CD4-positive, alpha-beta memory T cell (primary cell): ENCODE measurements at places on chromosomes 13 and 19.
A peak's percentile ranks its signal among the peaks of the same experiment; 100 is the strongest.

DNA sequence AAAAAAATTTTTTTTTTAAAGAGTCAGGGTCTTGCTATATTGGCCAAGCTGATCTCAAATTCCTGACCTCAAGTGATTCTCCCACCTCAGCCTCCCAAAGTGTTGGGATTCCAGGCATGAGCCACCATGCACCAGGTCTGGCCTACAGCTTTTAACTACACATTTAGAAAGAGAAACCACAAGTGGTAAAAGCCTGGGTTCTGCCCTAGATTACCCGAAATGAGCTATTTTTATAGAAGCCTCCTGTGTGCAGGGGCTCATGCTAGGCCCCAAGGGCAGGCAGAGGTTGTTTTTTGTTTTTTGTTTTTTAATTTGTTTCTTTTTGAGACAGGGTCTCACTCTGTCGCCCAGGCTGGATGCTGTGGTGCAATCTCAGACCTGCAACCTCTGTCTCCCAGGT lies 14.0 kb upstream of the MYADM start:
- no peak for DNase-seq

- peak; percentile 11 for DNase-seq
Measured at GRCh38 chr13:95296326-95296925, 4.8 kb downstream of the ABCC4 start.

- no peak for DNase-seq
Measured at GRCh38 chr19:10004617-10005016, 5.7 kb downstream of the COL5A3 start.

DNA sequence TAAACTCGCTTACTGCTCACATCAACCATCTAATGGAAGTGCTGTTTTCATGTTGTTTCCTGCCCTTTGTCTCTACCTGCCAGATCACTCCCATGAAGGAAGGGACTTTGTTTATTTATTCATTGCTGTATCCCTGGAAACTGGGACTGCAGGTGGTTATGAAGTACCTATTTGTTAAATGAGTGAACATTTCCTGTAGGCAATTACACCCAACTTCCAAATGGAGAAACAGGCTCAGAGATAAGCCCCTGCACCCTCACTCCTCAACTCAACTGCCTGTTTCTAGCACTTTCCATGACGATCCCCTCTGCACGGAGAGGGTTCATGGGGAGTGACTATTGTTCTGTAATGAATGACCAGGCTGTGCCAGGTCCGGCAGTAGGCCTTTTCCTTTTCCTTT lies 1.9 kb upstream of the SELENOW start:
- DNase-seq, result no peak

GRCh38 chr13:60417734-60418133 lies 20.7 kb downstream of the TDRD3 start:
- DNase-seq, result no peak

DNA sequence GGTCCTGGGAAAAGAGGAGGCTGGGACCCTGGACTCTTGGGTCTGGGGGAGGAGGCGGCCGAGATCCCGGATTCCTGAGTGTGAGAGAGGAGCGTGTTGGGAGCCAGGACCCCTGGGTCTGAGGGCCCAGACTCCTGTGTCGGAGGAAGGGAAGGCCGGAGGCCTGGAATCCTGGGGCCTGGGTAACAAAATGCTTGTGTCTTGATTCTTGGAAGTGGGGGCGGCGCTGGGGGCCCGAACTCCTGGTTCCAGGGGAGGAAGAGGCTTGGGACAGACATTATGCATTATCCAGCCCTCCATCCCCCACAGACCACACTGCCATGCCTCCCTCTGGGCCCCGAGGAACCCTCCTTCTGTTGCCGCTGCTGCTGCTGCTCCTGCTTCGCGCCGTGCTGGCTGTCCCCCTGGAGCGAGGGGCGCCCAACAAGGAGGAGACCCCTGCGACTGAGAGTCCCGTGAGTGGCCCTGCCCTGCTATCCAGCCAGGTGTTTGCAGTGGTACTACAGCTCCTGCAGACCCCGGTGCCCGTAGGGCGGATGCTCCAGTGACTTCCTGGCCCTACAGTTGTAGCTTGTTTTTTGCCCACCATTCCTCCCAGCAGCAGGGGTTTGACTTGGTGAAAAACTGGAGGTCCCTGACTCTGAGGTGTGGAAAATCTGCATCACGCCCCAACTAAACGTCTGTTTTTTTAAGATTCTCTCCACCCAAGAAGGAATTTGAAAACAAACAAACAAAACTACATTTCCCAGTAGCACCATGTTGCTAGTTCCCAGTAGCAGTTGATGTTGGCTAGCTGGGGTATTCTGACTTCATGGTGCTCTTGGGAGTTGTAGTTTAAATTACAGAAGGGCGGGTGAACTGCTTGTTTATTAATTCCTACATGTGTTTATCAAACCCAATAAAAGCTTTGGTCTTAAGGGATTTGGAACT lies 630 bp downstream of the NUCB1 start:
- DNase-seq, result peak; percentile 50

DNA sequence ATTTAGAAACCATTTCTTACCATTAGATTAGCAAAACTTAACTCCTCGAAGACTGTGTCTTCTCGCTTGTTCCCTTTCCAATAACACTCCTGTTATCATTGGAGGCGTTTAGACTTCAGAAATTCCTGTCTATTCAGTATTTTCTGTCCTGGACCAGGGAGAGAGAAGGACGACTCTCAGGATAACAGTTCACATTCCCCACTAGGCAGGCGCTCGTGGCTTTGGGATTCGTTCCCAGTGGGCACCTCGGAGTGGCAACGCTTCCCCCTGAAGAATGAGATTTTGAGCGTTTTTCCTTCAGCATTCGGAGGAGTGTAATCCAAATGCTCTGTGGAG lies 429 bp upstream of the ZNF225 start:
- no peak for DNase-seq

GRCh38 chr13:74825152-74825937 lies 656.6 kb downstream of the TBC1D4 start:
- no peak for DNase-seq

DNA sequence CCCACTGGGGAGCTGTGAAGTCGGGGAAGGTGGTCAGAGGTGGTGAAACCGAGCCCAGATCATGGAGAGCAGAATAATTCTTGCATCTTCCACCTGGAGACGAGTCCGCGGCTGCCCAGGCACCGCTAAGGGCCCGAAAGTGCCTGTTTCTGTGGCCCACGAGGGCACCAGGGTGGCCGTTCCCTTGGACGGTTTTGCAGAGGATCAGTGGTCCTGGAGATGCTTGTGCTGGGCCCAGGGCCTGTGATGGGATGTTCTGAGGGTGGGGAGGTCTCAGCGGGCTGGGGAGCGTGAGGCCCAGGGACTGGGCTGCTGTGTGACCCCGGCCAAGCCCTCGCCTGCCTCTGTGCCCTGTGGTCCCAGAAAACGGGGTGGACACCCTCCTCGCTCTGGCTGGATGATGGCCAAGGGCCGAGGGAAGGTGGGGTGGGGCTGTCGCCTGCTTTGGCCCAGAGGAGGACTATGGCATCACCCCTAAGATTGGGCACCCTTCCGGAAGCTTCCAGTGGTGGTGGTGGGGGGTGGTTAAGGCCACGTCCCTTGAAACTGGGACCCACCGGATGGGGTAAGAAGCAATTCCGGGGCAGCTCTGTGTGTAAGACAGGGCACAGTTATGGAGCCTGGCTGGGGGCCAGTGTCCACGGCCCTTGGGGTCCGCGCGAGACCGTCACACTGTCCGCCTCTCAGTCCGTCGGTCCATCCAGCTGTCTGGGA lies 51.3 kb upstream of the NFIC start:
- DNase-seq, result no peak

DNA sequence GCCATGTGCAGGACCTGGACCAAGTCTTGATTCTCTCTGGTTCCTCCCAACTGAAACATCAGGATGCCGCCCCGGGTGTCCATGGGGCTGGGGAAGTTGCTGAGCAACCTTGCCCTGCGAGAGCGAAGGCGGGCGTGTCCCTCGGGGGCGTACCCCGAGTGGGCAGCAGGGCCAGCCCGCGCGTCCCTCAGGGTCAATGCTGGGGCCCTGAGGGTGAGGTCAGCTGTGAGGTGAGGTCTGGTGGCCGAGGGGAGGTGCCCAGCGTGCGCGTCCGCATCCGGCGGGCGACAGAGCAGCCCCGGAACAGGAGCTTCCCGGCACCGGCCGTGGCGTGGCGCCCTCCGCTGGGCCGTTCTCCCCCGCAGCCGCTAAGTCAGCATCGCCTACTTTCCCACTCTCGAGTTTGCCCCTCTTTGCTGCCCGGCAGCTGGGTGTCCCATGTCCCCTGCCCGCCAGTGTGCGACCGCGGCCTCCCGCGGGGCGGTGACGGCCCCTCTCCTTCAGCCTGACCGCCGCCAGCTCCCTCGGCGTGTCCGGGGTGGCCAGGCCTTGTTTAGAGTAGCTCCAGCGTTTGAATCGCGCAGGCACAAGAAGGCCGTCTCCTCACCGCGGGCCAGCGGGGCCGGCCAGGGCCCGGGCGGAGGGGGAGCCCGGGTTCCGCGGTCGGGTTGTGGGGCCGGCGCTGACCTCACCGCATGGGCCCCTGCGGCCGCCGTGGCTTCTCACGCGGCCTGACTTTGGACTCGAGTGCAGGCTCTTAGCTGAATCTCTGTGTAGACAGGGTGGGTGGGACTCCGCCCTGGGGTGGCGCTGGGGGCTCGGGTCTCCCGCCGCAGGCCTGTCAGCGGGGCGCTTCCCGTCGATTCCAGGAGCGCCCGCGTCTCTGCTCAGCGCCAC lies 33.0 kb downstream of the GJA3 start:
- DNase-seq, result peak; percentile 41

DNA sequence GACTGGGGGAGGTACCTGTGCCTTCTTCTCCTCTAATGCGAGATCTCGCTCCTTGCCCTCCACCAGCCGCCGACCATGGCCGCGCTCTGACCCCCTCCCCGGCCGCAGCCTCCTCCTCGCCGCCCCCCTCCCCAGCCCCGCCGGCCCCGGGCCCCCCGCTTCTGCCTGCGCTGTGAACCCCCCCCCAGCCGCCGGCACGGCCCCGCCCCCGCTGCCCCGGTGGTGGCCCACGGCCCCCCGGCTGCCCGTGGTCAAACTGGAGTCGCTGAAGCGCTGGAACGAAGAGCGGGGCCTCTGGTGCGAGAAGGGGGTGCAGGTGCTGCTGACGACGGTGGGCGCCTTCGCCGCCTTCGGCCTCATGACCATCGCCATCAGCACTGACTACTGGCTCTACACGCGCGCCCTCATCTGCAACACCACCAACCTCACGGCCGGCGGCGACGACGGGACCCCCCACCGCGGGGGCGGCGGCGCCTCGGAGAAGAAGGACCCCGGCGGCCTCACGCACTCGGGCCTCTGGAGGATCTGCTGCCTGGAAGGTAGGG lies at the start of gene CACNG8:
Gene CACNG8 (plus strand): TSS at position 51 of the 545 bp plus-strand sequence.
- no peak for DNase-seq

GRCh38 chr13:39602614-39603366 lies at the start of gene LHFPL6:
Gene LHFPL6 (minus strand): TSS chr13:39603193.
- DNase-seq, result peak; percentile 45

DNA sequence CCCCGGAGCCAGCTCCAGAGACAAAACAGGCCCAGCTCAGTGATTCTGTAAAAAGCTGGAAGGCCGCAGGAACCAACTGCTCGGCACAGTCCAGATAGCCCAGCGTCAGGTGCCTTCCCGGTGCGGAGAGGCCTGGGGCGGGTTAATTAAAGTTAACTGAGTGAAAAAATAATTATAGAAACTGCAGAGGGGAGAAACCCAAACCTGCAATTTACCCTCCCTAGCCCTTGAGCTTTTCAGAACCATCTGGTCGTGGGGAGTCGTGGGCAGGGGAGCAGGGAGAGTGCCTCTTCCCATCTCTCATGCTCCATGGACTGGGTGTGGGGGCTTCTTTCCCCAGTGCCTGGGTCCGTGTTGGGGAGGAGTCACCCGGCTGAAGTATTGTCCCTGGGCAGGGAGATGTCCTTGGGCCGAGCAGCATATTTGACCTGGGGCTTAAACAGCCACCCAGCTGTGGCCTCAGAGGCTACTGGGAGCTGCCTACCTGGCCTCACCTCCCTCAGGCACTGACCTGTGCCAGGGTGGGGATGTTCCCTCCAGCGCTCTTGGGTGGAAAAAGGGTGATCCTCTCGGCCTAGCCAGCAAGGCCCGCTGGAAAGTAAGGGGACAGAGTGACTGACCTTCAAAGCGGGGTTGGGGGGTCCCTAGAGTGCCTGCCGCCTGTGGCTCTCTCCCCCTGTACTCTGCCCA lies 65.9 kb downstream of the CHST8 start:
- DNase-seq, result no peak

GRCh38 chr19:5036698-5037563 lies 68.0 kb downstream of the KDM4B start:
- no peak for DNase-seq

GRCh38 chr13:50611117-50611781 lies 232.2 kb downstream of the DLEU7 start:
- DNase-seq, result peak; percentile 37

DNA sequence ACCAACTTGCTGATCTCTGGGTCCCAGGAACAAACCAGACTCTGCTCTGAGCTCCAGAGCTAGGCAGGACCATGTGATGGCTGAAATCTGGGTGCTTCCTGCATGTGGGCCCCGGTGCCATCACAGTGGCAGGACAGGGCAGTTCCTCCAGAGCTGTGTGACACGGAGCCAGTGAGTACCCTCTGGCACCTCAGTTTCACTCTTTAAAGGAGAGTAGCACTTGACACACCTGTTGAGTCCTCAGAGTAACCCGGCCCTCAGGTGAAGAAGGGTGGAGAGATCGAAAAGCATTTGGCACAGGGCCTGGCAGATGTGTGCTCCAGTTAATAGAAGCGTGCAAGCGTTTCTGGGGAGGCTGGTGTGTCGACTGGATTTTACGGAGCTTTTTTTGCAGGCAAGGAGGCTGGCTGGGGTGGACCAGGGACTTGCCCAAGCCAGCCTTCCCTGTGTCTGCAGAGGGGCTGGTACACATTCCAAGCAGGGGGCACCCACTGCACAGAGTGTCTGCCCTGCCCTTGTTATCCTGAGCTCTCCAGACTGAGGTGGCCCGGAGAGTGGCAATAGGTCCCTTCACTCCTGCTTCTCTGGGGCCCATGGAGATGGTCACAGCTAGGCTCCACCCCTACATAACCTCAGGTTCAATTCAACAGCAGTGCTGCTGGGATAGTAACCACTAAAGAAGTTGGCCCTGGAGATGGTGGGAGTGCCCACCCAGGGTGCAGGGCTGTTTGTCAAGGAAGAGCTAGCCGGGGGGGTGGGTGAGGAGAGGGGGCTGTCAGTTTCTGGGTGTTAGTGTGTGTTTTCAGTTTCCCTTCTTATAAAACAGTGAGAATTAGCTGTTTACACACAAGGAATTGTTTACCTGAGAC lies 8.3 kb downstream of the RPS19 start:
- peak; percentile 5 for DNase-seq

- DNase-seq, result peak; percentile 23
Measured at GRCh38 chr19:21328406-21328805, 804 bp downstream of the ZNF708 start.

DNA sequence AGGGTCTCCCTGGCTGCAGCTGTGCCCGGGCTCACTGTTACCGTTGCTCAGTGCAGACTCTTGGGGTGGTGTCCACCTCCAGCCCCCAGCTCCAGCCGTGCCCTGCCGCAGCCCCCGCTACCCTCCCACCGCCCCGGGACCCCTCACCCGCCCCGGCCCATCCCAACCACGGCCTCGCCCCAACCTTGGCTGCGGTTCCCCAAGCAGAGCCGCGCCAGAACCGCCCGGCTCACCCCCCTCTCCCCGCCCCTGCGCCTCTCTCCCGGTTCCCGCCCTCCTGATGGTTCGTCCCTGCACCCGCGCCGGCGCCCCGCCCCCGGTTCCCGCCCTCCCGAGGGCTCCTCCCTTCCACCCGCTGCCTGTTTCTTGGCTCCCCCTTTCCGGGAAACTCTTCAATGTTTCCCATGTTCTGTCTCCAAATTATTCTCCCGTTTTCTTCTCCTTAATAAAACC lies 40.3 kb downstream of the ANKRD10 start:
- DNase-seq, result no peak
